ENCODE measurements at places on chromosomes 1 and 21.

DNA sequence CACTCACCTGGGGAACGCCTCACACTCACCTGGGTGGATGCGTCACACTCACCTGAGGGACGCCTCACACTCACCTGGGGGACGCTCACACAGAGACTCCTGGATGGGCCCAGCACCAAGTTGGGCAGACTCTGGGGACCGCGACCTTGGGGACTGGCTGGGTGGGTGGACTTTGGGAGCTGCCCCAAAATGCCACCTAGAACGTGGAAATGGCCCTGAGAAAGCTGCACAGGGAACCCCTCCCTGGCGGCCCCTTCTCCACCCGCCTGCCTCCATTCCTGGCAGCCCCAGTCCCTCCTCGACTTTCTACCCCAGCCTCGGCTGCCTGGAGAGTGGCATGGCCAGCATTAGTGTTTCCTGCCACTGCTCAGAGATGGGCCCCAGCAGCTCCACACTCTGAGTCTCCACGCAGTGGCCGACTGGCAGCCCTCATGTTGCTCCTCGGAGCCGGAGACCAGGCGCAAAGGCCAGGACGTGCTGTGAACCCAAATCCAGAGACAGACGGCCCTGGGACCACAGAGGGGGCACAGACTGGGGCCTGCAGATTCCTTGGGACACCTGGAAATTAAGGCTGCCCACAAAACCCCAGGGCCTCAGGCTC is 46.5 kb upstream of the ACTRT2 start:
- no peak for DNase-seq

DNA sequence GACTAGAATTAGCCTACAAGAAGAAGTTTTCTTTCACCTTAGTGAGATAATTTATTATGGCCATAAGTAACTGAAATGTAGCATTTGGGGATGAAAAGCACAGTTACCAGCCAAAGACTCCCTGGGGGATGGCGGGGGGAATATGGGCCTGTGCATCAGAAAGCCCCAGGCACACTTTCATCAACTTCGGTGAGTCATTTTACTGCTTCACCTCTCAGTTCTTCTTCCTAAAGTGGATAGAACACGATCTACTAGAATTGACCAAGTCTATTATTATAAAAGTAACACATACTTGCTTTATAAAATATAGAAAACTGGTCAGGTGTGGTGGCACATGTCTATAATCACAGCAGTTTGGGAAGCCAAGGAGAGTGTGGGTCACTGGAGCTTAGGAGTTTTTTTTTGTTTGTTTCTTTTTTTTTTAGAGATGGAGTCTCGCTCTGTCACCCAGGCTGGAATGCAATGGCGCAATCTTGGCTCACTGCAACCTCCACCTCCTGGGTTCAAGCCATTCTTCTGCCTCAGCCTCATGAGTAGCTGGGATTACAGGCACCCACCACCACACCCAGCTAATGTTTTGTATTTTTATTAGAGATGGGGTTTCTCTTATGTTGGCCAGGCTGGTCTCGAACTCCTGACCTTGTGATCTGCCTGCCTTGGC is 141.8 kb downstream of the ZZZ3 start:
- DNase-seq = peak; percentile 90

DNA sequence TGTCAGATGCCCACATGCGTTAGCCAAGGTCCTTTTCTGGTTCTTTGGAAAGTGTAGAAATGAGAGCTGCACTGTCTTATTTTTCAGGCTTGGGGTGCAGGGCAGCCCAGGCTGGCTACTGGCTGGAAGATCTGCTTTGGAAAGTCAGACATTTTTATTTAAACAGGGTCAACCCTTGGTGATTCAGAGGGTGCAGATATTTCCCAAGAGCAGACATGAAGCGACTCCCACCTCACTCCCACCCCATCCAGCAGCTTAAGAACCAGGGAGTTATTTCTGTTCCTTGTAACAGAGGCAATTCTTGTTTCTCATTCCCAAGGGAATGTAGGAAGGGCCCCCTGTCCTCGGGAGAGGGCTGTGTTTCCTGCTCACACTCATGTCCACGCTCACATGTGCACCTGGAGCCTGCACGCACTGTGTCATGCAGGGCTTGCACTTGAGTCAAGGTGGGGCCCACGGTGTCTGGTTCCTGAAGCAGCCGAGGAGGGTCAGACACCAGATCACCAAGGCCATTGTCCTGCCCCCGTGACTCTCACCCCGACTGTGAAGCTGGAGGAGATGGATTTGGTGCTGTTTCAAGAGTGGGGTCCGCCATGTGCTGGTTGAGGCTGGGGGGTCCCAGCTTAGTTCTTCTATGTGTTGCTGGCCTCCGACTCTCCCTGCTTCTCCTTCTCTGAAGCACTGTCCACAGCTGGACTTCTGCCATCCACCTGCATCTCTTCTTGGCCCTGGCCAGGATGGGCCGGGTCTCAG is 992 bp downstream of the S100A7A start:
- DNase-seq = no peak

- no peak for DNase-seq
Observed at GRCh38 chr1:173039626-173040025, 11.1 kb downstream of the TNFSF18 start.

DNA sequence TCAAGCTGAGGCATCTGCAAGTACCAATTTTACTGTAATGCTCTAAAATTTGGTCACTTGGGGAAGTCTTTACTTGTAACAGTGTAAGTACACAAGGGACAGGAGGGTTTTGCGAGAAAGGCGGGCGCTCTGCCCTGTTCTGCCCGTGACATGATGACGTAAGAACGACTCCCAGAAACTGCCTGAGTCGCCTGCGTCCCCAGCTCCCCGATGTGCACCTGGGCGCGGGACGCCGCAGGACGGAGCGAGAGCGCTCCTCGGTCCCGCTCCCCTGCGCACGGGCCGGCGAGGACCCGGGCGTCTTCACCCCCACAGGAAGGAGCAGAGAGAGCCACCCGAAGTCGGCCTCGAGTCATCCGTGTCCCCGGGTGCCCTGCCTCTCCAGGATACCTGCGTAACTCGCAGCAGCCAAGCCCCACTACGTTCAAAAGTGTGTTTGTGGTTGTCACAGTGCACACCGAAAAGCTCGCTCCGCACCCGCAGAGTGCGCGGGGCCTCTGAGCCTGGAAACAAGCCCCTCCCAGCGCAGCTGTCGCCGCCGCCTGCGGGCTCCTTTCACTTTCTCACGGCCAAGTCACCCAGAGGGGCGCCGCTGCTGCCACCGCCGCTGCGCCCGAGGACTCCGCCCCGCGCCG is 3.3 kb upstream of the ZBTB18 start:
- DNase-seq = no peak

- no peak for DNase-seq
Observed at GRCh38 chr1:169392406-169392805, 24.4 kb downstream of the BLZF1 start.

- no peak for DNase-seq
Observed at GRCh38 chr1:72636631-72637030, 354.3 kb upstream of the NEGR1 start.

DNA sequence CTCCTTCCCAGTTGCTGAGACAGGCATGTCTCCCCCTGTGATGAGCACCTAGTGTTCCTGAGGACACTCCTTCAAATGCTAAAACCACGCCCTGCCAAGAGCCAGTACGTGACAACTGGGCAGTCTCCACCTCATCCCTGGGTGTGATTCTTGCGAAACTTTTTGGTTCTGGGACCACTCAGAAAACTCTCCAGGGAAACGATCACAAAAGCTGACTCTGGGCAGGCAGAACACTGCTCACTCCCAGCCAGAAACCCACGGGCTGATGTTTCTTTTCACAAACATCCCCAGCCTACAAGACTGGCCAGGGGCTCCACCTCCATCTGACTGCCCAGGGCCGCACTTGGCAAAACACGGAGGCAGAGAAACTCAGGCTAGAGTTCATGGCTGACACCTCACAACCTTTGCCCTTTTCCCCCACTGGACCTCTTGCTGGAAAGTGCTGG is 24.4 kb downstream of the DHRS3 start:
- no peak for DNase-seq

- DNase-seq = no peak
Observed at GRCh38 chr1:220527908-220528678, at the start of gene MARK1. Gene MARK1 (plus strand): TSS chr1:220528136. CDS start chr1:220528823, 687 bp downstream.

DNA sequence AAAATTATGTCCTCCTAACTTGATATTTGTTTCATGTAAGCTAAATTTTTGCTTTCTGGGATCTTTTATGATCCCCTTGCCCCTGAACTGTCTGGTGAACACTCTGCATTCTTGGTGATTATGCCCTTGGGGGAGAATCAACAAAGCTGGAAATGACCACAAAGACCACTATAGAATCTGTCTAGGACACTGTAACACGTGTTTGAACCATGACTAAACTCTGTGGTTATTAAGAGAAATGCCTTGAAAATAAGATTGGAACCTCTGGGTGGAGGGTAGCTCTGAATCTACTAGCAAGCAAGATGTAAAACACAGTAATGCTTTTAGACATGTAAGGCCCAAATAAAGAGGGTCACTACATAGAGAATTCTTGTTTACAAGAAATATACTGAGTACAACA is 237.5 kb downstream of the HMCN1 start:
- DNase-seq = peak; percentile 82

- DNase-seq = no peak
Observed at GRCh38 chr1:32886004-32886827, at the start of gene HPCA. Gene HPCA (plus strand): TSS chr1:32886491. CDS start chr1:32888899, 2,408 bp downstream.

DNA sequence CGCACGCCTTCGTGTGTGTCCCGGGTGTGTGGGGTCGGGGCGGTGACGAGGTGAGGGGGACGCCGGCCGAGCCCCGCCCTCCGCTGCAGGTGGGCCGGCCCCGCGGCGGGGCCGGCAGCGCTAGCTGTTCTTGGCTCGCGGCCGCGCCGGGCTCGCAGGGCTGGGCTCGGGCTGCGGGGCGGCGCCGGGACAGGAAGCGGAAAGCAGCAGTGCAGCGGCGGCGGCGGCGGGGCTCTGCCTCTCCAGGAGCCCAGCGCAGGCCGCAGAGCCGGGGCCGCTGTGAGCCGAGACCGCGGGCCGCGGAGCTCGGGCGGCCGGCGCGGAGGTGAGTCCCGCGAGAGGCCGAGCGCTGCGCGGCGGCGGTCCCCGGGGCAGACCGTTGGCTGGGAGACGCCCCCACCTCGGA is at the start of gene VANGL1:
Gene VANGL1 (plus strand): TSS at position 209 of the 406 bp plus-strand sequence. CDS start 9,444 bp downstream, outside the sequence.
- DNase-seq = peak; percentile 16

GRCh38 chr1:161111117-161111516 is 6.7 kb downstream of the PFDN2 start:
- DNase-seq = no peak

DNA sequence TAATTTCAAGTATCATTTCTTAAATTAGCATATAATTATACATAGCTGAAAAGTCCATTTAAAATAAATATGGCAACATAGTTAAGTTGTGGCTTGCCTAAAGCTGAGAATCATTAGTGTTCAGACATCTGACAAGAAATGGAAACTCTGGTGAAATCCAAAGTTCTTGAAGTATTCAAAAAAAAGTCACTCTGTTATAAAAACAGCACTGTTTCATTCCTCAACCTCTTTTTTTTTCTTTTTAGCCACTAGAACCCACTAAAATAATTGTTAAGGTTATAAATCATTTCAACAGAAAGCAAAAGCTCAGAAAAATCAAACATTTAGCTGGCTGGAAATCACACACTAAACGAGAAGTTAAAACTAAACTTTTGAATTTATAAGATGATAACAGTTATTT is 476.7 kb downstream of the LTN1 start:
- DNase-seq = no peak

DNA sequence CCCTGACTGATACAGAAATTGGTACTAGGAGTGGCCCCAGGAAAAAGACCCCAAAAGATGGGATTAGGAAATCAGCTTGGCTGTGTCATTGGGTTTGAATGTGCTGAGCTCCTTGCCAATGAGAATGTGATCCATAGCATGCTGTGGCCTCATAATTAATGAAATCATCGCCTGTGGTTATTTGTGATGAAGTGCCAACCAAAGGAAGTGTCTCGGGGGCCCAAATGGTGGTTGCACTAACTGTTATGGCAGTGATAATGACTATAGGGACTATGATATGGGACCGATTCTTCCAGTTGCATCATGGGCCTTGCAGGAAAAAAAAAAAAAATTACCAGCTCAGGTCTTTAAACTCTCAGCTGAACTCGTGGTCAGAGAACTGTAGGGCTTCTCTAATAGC is 15.4 kb upstream of the ZDHHC18 start:
- no peak for DNase-seq

GRCh38 chr1:8494681-8495080 is 176.8 kb downstream of the SLC45A1 start:
- no peak for DNase-seq

- peak; percentile 9 for DNase-seq
Observed at GRCh38 chr1:6157528-6158174, 22.5 kb downstream of the CHD5 start.

GRCh38 chr1:87208931-87209330 is 119.7 kb upstream of the LMO4 start:
- no peak for DNase-seq

- DNase-seq = no peak
Observed at GRCh38 chr1:74713849-74714248, 19.0 kb downstream of the CRYZ start.

- no peak for DNase-seq
Observed at GRCh38 chr1:198723127-198723526, 84.3 kb downstream of the PTPRC start.

- no peak for DNase-seq
Observed at GRCh38 chr1:2962541-2962940, 58.7 kb upstream of the ACTRT2 start.

DNA sequence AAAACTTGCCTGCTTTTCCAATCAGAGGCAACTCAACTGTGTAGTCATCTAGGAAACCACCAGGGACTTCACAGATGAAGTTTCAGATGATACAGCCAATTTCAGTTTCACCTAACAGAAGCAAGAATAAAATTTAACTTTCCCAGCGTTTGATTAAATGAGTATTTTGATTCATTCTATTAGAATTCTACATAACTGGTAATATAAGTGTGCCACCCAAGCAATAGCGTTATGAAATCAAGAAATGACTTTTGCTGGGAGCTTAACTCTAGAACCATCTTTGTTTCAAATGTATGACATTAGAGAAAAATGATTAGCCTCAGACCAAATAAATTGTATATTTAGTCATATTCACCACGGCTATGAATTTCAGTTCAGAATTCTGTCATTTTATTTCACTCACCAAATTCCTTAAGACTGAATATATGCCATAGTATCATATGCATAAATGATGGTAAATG is 239.3 kb downstream of the NRIP1 start:
- no peak for DNase-seq

- no peak for DNase-seq
Observed at GRCh38 chr21:28253338-28253737, 739.3 kb downstream of the LTN1 start.

- no peak for DNase-seq
Observed at GRCh38 chr1:236997882-236998281, 6.4 kb downstream of the MT1HL1 start.

DNA sequence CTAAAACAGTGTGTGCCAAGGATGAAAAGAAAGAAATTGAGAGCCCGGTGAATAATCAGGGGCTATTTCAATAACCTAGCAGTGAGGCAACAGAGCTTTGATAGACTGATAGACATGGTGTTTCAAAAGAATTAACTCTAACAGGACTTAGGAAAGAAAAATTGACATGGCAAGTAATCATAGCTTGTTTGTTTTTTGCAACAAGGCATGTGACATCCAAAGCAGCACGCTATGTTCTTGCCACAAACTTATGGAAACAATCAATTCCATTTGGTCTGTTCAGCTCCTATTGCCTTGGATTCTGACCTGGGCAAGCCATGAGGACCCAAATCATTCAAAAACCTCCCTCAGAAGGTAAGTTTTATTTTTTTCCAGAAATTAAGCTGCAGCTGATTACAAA is 608.5 kb downstream of the SMYD3 start:
- no peak for DNase-seq
